ENCODE measurements at places on chromosomes 5 and 9.

- DNase-seq: no peak
Measured at GRCh38 chr5:76617675-76618074, 5.5 kb downstream of the F2RL2 start.

DNA sequence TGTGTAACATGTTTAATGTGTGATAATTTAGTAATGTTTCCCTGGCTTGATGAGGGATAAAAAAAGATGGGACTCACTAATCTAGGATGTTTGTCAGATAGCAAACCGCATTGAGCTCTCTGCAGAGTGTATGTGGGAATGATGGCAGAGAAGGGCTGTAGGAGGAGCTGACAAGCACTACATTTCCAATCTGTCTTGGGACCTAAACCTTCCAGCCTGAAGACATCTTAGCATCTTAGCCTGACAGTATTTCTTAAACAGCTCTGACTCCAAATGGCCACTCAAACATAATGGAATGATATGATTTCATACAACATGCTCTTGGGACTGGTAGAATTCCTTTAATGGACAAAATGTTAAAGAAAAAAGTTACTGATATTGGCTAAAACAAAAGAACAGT lies 116.7 kb downstream of the PPP2R2B start:
- no peak for DNase-seq

DNA sequence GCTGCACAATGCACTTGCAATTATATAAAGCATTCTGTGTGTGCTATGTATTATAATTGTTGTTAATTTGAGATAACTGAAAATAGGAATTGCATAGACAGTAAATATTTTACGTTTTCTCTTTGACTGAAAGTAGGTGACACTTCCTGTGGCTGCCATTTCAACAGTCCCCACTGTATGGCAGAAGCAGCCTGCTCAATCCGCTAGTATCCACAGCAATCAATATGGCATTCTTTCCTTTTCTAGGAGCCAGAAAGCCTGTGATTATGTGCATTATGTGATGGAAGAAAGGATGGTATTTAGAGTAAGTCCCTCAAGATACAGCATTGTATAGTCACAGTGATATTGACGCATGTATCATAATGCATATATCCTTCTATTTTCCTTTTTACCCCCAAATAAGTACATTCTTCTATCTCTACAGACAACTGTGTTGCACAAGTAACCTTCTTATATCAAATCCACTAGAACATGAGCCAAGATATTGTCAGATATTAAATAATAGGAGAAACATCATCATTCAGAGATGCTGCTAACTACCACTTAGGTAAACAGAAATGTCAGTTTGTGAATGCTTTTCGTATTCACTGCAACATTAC lies 59.7 kb downstream of the CARTPT start:
- DNase-seq: no peak

DNA sequence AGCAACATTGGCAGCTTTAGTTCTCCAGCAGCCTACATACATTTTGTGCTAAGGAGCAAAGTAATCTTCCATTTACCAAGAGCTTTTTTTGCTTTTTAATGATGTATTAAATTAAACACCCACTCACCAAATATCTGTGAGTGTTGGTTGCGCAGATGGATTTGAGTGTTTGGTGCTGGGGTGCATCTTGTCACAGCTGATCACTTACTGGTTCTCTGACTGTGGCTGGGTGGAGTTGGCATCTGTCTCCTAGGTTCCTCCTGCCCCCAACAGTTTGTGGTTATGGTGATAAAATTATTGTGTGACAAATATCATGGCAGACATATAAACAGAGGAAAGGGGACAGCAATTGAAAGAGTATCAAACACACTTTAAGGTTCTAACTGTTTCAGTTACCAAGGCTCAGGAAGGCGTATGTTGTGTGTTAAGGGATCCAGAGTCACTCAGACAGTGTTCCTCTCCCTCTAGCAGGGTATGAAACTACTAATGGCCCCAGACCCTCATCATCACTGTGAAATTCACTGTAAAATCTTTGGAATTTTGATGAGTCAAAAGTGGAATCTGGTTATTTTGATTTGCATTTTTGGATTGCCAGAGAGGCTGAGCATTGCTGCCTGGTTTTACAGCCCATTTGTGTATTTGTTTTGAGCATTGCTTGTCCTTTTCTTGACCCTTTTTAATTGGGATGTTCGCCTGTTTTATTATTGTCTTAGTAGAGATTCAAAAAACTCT lies 81.7 kb downstream of the PDE8B start:
- no peak for DNase-seq

GRCh38 chr9:74322661-74323314 lies 174.3 kb upstream of the RORB start:
- DNase-seq: no peak

Measured in stimulated activated CD4-positive, alpha-beta T cell treated with anti-CD3 and anti-CD28 coated beads, Interleukin-15, amount 100 ng/mL, for 48 hours (primary cell).